ENCODE measurements at places on chromosomes 2 and 18.
A peak's percentile ranks its signal among the peaks of the same experiment; 100 is the strongest.

GRCh38 chr2:120452131-120452530 lies 106.2 kb downstream of the INHBB start:
- DNase-seq, result no peak

DNA sequence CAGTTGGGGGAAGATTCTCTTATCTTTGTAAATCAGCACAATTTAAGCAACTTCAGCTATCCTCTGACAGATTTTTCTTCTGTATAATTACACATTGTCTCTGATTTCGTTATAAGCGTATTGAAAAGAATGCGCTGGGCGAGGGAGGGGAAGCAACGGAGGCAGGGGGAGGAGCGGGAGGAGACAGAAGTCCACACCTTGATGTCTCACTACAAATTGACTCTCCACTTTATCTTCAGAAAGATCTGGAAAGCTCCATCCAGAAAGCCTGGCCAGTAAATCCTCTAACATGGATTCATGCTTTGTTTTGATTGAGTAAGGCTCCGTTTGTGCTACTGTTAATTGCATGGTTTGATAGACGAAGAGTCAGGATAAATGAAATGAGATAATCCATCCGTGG lies 76.6 kb downstream of the SMIM21 start:
- no peak for DNase-seq

GRCh38 chr2:33321236-33321771 lies 155.1 kb upstream of the RASGRP3 start:
- DNase-seq, result peak; percentile 5

GRCh38 chr2:63741884-63742579 lies 99.7 kb upstream of the UGP2 start:
- DNase-seq, result no peak

- no peak for DNase-seq
Observed at GRCh38 chr2:120934574-120935338, 199.1 kb downstream of the GLI2 start.

- no peak for DNase-seq
Observed at GRCh38 chr2:233118648-233119000, 58.5 kb downstream of the INPP5D start.

DNA sequence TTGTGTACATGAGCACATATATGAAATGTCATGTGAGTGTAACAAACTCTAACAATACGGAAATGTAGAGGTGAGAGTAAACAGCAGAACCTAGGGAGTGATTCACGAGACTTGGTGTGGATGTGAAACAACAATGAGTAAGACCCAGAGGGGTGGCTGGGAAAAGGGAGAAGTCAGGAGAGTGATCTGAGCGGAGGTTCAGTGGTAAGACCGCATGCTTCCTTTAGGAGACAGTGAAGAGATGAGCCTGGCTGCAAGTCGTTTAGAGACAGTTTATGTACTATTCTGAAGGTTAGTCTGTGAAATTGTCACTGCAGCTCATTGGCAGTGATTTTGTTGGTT lies 150.6 kb downstream of the PRPF40A start:
- DNase-seq, result peak; percentile 2

GRCh38 chr2:85846411-85846810 lies 42.4 kb downstream of the ST3GAL5 start:
- no peak for DNase-seq

GRCh38 chr2:239932881-239933735 lies 92.0 kb downstream of the NDUFA10 start:
- no peak for DNase-seq

DNA sequence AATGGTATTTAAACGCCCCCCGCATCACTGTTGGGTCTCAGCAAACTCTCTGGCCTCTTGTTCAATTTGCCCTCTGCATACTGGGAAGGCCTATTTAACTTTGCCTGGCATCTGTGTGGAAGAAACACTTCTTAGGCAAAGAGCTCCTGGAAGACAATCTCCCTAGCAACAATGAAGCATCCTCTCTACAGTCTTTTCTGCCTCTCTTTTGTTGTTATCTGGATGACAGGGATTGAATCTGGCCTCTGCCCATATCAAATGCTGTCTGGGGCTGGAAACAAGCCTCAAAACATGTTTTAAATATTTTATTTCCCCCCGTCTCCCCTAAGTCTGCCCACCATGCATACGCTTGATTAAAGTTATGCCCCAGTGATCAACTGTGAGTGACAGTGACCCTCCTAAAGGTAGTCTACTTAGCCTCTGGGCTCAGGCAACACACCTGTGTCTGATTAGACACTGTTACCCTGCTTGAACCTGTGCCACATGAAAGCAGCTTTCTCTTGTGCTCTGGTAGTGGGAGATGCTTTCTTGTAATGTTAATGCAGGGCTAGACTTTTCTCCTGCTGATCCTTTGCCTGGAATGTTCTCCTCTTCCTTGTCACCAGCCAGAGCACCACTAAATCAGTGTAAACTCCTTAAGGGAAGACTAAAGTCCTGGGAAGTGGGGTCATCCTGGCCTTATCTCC lies 34.9 kb downstream of the CDC42EP3 start:
- DNase-seq, result no peak

GRCh38 chr18:63247926-63248325 lies 71.6 kb downstream of the BCL2 start:
- no peak for DNase-seq

- no peak for DNase-seq
Observed at GRCh38 chr18:23827681-23828080, 138.4 kb downstream of the LAMA3 start.

DNA sequence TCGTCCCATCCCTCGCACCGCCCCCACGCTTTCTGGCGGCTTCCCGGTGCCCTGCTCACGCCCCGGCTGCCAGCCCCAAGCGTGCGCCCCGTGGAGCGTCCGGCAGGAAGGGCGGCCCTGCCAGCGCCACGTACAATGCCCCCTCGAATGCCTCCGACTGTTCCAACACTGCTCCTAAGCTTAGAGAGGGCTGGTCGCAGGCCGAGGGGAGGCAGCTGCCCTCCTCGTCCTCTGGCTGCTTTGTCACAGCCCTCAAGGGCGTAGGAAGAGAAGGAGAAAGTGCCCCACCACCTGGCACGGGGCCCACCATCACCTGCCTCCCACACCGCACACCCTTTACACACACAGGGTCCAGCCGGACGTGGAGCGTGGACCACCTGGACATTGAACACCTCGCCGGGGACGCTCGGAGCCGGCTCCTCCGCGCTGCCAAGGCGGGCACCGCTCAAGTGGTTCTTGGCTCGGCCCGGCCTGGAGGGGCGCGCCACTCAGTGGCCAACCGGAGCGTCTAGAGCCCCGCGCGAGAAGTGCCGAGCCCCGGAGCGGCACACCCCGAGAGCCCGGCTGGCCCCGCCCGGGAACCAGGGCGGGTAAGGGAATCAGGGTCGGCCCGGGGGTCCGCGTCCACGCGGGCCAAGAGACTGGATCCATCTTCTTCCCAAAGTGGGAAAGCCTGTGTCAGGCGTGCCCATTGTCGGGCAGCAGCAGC lies 830 bp downstream of the DNER start:
- no peak for DNase-seq

All from CD4-positive, alpha-beta T cell treated with Interleukin-10 for 1 hour (primary cell).